ENCODE measurements at places on chromosomes 13 and 19.

- DNase-seq, result peak; percentile 49
These were observed 370.7 kb downstream of the COG6 start for GRCh38 chr13:40026174-40026585.

DNA sequence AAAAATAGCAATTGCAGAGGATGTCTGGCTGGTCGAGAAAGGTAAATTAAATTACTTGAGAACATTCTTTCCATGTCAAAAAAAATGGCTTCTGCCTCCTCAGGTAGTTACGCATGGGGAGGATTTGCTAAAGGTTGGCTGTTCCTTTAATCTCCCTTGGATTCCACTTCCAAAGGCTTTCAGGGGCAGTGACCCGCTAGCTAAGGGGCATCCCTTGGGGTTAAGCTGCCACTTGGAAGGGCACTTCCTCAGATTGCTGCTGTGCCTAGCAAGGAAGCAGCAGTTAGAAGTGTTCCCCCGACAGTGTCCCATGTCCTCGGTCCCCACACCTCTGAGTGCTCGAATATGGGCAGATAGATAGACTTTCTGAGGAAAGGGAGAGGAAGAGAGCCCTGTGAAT lies 108.5 kb downstream of the RGCC start:
- no peak for DNase-seq

DNA sequence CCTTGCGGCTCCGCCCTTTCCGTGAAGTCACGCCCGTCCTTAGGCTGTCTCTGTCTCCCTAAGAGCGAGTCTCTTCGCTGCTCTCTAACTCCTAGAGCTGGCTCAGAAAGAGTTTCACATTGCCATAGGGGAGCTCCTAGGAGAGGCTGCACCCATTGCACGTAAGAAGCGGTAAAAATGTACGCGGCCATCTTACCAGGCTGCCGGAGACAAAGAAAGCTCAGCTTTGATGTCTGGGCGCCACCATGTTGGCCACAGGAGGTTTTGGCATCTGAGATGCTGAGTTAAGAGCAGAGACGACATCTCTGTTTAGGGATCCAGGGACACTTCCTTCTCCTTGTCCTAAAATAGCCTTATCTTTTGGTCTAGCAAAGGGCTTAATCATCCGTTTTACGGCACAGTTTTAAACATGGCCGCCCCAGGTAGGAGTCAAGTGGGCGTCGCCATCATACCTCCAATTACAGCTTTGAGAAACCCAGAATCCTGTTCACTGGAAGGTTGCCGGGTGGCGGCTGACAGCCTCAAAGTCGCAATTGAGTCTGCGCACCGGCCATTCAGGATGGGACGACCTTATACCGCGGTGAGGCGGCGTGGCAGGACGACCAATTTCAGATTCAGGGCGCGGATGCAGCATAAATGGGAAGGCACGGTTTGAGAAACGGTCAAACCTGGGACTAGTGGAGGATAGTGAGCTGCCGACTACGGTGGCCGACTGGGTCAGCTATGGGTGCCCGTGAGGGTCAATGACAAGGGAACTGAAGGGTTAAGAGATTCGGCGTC lies at the start of gene ZNF793:
Gene ZNF793 (plus strand): TSS at position 553 of the 780 bp plus-strand sequence. CDS start 16,501 bp downstream, outside the sequence.
- DNase-seq, result peak; percentile 80

DNA sequence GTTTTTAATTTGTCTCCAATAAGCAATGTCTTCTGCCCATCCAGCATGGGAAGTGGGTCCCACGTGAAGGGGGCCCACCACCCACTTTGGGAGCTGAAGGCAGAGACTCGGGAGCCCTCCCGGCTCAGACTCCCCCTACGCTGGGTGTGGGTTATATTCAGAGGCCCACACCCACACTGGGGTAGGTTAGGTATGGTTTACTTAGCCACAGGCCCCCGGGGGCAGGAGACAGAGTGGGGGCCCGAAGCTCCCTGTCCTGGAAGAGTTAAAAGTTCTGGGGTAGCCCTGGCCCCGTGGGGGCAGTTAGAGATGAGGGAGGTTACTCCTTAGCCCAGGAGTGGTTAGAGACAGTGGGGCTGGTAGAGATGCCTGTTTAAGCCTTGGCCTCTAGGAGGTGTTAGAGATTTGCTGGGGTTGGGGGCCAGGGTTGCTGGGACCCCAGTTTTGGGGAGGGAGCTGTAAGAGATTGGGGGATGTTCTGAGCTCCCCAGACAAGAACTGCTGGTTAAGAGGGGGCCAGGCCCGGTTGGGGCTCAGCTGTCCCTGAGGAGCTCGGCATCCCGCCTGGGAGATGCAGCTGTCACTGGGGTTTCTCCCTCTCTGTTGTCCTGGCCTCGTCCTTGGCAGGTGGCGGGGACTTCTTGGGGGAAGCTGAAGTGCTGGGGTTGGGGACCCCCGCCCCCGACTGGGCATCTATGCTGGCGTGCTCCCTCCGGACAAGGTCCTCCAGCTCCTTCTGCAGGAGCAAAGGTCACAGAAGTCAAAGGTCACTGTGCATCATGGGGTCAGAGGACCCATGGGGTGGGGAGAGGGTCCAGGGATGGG lies 712 bp upstream of the RINL start:
- no peak for DNase-seq

GRCh38 chr13:21894091-21894490 lies 223.2 kb downstream of the FGF9 start:
- no peak for DNase-seq

DNA sequence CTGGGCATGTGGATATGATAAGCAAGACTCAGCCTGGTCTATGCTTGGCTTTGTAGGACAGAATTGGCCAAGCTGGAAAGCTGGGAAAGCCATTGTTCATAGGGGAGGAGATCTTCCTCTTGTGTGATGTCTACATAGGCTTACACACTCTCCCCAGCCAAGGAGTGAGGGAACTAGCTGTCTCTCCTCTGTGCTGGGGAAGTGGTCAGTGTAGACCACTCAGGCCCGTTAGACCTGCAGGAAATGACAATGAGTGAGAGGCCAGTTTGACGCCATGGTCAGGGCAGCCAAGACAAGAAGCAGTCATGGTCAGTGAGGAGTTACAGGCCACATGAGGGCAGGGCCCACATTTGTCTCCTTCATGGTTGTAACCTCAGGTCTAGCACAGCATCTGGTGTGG lies 159.1 kb upstream of the KL start:
- no peak for DNase-seq

GRCh38 chr19:39160889-39161672 lies 35.5 kb downstream of the PAK4 start:
- DNase-seq, result no peak

DNA sequence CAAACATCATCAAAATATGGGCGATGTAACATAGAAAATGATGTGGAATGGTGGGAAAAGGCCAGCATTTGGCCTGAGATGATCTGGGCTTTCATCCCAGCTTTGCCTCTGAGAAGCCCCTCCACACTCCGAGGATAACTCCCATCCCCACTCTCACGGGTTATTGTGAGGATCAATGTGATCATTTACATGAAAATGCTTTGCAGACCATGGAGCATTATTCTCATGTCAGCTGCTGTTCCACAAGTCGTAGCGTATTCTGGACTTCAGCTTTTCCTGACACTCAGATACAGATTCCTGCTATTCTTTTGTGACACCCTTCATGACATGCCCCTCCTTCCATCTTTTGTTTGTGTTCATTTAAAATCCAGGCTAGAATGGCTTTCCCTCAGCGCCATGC lies 86.5 kb downstream of the NUFIP1 start:
- DNase-seq, result no peak
